ENCODE measurements at places on chromosomes 5 and 9.

DNA sequence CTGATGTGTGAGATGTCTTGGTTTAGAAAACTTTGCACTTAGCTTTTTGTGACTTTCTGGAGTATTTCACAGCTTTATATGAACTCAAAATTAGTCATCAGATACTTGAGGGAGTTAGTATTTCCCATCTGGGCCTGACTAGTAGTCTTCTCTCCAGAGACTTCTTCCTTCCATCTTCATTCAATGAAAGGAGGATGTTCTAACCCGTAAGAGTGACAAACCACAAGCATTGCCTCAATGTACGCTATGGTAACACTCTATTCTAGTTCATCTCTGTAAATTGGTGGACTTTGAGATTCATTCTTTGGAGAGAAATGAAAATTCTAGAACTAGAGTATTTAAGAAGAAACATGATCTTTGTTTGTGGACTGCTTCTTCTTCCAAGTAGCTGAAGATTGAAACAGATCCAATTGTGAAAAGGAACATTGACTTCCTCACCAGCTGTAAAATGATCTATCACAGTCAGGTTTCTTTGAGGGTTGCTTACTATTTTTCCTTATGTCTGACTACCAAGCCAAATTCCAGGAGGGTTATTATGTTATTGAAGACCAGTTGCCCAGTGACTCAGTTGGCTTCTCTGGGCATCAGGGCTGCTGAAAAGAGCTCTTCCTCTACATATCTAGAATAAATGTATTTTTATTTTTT, 157.6 kb downstream of the SLC12A2 start:
- no peak for DNase-seq

DNA sequence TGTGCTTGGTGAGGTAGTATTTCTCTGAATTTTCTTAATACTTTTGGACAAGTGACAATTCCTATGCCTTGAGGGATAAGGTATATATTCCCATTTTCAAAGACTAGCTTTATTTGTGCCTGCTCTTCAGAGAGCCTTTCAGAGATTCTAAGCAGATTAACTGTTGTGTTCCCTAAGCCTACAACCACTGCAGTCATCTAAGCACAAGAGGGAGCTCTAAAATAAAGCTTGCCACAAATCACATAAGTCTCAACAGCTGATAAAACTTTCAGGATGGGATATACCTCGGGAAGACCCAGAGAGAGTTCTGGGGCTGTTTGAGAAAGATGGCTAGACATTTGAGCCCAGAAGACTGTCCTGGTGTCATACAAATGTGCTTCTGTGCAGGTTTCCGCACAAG, 157.3 kb downstream of the CYLC2 start:
- no peak for DNase-seq

- DNase-seq: no peak
Observed at GRCh38 chr9:89600831-89601230, 4.0 kb upstream of the GADD45G start.

DNA sequence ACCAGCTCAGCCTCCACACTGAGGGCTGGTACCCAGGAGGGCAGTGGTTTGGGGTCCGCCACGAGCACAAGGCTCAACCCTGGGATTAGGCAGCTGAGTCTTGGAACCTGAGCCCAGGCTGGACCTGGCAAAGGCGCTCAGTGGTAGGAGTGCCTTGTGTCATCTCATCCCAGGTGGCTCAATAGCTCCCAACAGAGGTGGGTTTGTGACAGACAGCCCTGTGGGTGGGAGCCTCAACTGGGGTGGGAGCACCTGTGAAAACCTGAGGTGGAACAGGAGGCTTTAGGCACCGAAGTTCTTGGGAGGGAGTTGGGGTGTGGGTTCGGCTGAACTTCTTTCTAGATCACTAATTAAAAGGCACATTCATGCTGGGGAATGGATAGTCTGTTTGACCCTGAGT, 35.2 kb upstream of the SMU1 start:
- DNase-seq: no peak

DNA sequence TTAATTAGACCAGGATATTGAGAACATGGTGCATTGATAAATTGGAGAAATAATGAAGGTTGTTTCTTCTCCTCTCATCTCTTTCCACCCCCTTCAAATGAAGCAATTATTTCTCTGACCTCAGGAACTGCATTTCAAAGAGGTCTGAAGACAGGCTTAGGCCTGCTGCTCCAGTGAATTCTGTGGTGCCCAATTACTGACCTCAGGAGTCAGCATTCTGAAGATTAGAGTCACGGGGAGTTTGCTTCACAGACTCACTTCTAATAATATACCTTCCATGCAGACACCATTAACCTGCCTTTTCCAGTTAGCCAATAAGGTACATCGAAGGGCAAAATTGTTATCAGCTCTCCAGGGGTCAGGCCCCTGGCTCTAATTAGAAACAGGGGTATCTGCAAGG, 270.9 kb downstream of the GAS1 start:
- no peak for DNase-seq

DNA sequence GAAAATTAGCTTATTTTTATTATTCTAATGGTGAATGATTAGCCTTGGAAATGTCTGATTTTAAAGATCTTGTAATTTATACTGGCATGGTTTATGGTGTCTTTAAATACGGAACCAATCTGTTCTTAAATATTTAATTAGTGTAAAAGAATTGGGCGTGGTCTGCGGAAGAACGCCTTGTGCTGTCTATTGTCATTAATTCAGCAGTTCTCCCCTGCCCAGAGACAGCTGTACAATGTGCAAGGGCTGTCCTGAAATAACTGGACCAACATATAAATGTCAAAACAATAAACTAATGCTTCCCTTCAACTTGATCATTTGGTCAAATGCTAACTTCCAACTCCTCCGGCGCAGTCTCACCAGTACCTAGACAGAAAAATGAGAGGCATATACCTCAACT, 124.3 kb downstream of the CCDC192 start:
- DNase-seq: no peak

DNA sequence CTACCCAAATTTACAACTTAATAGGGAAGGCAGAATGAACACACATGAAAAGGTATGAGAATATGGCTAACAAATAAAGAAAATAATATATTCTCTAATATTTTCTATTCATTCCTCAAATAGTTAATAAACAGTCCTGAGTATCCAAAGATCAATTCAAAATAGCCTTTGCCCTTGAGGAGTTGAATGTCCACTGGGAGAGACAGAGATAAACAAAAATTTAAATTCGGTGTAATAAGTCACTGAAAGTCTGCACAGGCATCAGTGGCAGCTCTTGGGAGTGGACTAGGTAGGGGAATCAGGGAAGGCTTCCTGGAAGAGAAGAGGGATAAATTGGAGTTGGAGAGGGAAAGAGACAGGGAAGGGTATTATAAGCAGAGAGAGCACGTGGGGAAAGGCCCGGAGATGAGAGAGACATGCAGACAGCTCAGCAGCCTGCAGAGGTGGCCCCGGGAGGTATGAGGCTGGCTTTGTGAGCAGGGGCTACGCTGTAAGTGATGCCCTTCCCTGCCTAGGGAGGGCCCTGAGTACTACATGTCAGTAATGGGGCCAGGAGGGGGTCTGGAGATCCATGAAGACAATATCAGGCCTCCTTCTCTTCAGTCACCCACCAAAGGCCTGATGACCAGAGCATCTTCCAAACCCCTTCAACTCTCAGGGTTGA, 137.1 kb downstream of the PDE8B start:
- no peak for DNase-seq

- no peak for DNase-seq
Observed at GRCh38 chr9:38253200-38253599, 139.3 kb upstream of the ALDH1B1 start.

DNA sequence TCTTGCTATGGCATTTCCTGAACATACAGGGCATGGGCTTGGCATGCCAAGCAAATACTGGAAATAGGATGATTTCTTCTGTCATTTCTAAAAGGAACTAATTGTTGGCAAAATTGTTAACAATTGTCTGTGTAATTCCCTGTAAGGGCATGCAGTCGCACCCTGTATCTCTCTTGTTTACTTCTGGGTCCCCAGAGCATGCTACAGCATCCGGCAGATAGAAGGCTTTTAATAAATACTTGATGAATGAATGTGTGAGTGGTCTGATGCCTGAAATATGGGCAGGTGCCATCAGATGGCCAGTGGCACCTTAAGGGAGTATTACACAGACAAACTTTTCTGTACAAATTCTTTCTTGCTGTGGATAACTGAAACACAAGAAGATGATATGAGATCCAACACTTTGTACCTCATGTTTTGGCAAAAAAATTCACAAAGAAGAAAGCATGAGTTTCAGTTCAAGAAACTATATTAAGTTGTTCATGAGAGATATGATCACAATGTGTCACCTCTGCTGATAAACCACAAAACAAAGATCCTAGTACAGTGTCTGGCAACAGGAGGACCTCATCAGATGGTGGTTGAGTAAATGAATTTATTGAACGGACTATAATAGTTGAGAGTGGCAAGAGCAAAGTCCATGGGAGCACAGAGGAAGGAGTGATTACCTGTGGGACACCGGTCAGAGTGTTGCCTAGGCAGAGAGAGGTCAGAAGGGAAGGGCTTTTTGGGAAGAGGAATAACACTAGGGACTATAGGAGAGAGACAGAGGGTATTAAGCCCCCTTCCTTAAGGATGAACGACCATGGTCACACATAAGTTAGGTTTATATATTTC, 194.2 kb downstream of the ATP10B start:
- no peak for DNase-seq

DNA sequence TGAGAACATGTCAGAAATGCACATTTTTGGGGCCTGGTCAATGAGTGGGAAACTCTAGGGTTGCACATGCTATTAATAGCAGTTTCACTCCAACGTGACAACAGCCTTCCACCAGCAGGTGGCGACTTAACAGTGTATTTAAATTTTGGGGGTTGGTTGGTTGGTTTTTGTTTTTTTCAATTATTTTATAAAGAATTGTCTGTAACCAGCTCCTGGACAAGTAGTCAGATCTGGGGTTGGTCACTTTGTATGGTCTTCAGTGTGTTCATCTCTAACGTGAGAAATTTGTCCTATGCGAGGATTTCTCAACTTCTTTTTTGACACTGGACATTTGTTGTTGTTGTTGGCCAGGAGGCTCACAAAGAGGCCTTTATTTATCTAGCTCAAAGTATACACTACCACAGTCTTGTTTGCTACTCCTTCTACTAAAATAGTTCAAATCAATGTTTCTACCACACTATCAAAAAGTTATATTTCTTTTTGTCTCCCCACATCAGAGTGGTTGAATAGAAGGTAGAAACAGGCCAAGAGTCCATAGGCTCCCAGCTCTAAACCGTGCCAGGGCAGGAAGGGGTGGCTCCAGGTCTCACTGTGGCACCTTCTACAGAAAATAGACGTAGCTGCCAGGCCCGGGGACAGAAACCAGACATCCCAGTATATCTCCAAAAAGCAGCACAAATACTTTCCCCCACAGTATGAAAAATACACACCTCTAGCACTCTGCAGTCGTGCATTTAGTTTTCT, 110.4 kb downstream of the TRPM6 start:
- no peak for DNase-seq

DNA sequence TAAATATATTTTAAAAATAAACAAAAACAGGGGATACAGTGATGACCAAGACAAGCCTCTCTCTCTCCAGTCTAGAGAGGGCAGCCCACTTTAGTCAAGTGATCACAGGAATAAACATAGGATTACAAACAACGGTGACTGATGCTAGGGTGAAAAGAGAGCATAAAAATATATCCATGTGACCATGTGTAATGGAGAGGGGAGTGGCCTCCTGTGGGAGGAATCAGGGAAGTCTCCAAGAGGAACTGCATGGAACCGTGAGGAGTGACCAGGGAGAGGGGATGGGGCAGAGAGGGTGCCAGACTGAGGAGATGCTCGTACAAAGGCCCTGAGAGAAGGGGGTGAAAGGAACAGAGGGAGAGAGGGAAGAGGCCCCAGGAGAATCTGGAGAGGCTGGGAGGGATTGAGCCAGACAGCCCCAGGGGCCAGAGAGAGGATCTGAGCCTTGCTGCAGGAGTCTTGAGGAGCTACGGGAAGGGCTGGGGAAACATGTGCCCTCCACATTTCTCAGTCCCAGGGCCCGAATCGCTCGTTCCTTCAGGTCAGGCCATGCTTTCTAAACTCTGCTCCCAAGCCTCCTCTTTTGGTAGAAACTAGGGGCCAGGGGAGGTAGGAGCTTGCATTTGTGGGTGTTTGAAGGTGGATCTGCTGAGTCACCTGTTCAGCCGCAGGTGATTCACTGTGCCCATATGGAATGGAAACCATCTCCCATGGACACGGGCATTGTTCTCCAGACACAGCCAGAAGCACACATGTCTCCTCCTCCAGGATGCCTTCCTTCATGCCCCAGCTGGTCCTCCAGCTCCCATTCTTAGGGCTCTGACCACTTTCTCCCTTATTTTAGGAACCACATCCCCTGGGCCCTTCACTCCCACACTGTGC, 63.8 kb downstream of the PAX5 start:
- DNase-seq: no peak

DNA sequence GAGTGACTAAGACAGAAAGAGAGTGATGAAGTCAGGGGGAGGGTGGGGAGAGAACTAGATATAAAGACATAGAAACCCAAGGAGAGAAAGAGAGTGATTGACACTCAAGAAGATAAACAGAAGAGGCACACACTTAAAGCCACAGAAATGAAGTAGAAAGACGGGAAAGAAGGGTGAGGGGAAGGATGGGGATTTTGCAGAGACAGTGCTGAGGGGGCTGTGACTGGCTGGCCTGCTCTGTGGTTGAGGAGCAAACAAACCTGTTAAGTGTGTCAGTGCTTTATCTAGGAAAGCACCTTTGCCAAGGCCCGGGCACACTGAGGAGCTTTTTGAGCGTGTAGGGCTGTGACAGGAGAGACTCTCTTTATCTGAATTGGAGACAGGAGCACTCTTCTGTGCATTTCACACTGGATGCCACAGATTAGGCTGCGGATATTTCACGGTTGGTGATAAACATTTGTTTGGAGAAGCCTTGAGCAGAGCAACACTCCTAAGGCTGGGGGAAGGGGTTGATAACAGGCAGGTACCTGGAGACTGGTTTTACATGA, 109.1 kb downstream of the DOCK2 start:
- no peak for DNase-seq

GRCh38 chr5:175517824-175518450, 39.6 kb downstream of the SFXN1 start:
- no peak for DNase-seq

DNA sequence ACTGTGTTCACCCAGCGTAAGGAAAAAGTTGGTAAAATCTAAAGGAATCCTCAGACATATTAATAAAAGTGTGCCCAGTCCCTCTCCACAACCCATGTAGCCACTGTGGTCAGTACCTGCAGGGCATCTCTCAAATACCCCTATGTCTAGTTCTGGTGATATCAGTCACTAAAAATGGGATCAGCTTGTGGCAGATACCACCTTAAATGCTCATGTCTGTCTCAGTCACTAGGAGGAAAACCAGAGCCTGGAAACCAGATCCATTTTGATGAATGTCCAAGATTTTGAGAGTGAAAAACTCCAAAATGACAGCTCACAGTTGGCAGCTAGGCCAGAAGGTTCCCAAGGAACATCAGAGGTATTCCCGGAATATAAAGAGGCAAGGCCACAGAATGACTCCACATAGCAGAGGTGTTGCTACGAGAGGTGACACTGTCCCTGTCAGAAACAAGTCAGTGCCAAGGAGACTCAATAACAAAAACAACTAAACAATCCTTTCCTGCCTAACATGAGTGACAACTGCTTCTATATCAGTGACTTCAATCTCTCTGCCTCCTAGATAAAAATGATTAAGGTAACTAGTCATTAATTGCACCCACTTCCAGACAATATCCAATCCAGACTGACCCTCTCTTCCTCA, 13.5 kb downstream of the PCAT7 start:
- no peak for DNase-seq
